ENCODE measurements at places on chromosomes 6 and 20.

- no peak for DNase-seq
Measured at GRCh38 chr6:29624520-29624961, 8.4 kb downstream of the GABBR1 start.

GRCh38 chr20:47785854-47786764, 828 bp upstream of the SULF2 start:
- peak; percentile 76 for DNase-seq

- DNase-seq, result no peak
Measured at GRCh38 chr20:53448875-53449274, 144.8 kb downstream of the ZNF217 start.

- DNase-seq, result no peak
Measured at GRCh38 chr6:132811276-132811675, 3.1 kb upstream of the RPS12 start.

DNA sequence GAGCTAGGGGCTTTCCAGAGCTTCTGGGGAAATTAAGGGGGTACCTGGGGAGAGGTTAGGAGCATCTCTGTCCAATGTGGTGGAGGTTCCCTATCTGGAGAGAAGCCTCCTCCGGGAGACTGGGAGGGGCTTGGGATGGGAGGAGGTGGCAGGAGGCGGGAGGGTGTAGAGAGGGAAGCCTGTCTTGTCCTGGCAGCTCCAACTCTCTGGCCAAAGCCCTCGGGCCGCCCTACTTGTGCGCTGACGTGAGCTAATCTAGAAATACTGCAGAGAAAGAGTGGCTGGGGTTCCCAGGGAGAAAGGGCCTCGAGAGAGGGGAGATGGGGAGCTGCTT, 1.6 kb upstream of the SLC32A1 start:
- DNase-seq, result no peak

DNA sequence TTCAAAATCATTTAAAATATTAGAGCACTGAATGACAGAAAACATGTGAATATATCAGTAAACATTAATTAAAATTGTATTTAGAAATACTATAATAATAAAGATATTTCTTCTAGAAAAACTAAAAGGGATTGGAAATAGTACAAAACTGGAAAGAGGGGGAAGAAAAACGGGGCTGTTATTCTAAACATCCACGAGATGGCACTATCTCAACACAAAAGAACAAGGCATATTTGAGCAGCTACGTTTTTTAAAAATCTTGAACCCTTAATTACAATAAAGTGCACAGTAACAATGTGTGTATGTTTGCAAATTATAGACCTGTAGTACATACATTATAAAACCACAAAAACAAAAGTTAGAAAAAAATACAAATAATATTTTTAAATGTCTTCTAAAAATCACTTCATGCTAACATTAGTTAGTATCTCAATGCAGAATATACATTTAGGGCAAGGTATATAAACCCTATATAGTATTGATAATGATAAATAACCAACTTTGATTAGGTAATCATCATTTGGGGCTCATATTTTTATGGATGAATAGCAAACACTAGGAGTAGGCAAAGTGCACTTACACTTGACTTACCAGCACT, 42.5 kb upstream of the PNISR start:
- DNase-seq, result peak; percentile 62
